ENCODE measurements at places on chromosomes 11 and 22.
A peak's percentile ranks its signal among the peaks of the same experiment; 100 is the strongest.

- DNase-seq = no peak
These were observed 9.9 kb downstream of the RGL4 start for GRCh38 chr22:23700706-23701105.

DNA sequence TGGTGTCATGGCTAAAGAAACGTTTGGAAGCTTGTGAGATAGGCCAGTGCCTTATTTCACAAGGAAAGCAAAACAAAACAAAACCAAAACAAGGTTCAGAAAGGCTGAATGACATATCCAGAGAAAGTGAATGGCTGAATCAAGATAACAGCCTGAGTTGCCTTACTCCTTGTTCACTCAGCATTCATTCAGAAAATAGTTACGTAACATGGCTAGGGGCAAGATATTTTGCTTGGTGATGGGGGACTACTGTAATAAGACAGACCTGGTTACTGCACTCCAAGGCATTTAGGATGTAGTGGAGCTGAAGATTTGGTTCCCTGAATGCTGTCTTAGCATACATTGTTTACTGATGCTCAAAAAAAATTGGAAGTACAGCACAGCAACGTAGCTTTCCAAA is 47.7 kb downstream of the C11orf91 start:
- DNase-seq = no peak

GRCh38 chr11:1668911-1669473 is 28.0 kb upstream of the KRTAP5-6 start:
- no peak for DNase-seq

DNA sequence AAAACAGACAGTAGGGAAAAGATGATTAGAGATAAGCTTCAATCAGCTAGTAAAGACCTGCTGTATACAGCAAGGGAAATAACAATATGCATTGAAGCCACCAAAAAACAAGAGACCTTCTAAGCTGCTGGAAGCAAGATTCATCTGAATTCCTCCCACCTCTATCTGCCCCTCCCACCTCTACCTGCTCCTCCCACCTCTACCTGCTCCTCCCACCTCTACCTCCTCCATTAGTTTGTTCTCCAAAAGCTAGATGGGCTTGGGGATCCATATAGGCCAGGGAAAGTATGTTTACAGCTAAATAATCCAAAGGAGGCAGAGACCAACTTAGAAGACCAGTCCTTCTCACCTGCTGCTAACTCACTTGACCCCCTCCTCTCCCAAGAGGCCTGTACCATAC is 33.2 kb downstream of the PAK1 start:
- no peak for DNase-seq

DNA sequence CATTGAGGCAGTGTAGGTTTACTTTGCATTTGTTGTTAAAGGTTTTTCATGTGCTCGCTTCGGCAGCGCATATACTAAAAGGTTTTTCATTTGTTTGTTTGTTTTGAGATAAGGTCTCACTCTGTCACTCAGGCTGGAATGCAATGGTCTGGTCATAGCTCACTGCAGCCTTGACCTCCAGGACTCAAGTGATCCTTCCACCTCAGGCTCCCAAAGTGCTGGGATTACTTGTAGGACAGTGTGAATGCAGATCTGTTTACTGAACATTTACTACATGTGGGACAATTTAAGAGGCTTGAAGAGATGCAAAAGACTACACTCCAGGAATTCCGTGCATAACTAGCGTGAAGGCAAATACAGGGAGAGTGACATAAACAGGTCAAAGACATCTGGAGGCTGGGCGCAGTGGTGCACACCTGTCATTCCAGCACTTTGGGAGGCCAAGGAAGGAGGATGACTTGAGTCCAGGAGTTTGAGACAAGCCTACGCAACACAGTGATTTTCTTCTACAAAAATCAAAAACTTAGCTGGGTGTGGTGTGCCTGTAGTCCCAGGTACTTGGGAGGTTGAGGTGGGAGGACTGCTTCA is 34.1 kb downstream of the YPEL1 start:
- DNase-seq = no peak

GRCh38 chr11:17157761-17158160 is 50.0 kb downstream of the PIK3C2A start:
- no peak for DNase-seq

DNA sequence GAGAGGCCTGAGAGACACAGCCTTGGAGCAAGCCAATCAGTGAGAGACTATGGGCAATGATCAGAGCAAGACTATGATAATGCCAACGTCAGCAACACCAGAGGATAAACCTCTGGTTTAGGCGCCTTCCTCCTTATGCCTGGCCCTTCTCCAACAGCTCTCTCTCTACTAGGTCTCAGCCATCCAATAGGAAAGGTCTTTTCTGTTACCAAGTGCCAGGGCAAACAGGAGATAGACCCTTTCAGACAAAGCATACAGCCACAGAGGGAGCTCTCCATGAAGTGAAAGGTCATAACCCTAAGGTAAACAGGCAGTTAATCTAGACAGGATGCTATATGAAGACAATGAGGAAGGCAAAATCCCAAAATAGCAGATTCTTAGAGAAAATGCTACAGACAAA is 9.5 kb downstream of the STK33 start:
- DNase-seq = no peak

DNA sequence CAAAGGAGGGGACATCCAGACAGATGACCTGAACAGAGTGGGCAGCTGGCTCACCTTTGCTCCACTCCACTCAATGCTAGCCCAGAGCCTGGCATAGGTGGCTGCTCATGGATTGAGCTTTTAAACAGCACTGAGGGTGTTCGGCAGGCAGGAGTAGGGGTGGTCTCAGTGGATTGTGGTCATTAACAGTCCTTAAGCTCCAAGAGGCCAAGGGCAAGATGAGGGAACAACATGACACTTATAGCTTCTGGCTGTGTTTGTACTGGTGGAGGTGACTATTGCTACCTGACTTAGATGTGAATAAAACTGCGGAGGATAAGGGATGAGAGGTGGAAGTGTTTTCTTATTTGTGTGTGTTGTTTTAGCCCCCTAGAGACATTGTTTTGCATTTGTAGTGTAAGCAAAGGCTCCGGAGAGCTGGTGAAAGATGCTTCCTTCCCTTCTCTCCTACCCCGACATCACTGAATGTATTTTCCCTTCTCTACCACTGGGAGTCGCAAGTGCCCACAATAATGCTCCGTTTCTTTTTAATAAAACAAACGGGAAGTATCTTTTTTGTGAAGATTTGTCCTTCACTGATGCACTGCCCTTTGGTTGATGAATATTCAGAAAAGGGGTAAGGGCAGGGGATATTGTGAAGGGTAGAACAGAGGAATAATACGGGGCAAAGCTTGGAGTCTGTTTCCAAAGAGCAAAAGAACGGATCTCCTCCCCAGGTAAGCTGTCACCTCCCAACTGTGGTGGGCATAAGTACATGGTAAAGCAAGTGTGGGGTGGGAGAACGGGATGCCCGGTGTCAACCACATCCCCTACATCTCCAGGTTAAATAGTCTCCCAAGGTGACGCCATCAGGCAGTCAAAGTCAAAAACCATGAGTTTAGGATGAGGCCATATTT is 27.5 kb upstream of the MTNR1B start:
- peak; percentile 27 for DNase-seq

DNA sequence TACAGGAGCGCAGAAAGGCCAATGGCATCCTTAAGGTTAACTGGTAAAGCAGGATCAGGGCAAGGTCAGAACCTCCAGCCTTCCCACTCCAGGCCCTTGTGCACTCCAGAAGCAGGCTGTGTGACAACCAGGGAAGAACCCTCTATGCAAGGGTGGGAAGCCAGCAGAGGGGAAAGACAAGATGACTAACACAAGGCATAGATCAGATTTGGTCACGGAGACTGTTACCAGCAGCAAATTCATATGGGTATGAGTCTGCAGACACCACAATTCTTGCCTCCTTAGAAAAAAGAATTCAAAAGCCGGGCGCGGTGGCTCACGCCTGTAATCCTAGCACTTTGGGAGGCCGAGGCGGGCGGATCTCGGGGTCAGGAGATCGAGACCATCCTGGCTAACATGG is 39.8 kb upstream of the MTNR1B start:
- DNase-seq = no peak

- no peak for DNase-seq
These were observed 289.1 kb downstream of the ETS1 start for GRCh38 chr11:128298271-128298670.

GRCh38 chr11:113675003-113675561 is 31.0 kb downstream of the TMPRSS5 start:
- DNase-seq = no peak

DNA sequence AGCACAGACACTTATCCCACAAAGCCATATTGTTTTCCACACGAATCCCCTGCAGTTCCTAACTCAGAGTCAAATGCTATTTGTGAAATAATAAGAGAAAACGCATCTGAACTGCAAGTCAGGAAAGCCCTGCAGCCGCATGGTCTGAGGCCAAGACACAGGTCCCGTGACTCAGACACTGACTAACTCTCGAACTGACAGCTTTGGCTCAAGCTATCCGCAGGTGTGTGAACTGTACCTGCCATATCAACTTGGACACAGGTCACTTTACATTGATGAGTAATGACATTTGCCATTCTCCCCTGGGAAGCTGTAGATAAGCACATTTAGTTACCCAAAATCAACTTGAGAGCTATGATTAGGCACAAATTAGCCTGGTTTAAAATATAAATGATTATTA is 34.9 kb upstream of the NFRKB start:
- DNase-seq = no peak

GRCh38 chr11:68308068-68308467 is 4.3 kb upstream of the LRP5 start:
- no peak for DNase-seq

DNA sequence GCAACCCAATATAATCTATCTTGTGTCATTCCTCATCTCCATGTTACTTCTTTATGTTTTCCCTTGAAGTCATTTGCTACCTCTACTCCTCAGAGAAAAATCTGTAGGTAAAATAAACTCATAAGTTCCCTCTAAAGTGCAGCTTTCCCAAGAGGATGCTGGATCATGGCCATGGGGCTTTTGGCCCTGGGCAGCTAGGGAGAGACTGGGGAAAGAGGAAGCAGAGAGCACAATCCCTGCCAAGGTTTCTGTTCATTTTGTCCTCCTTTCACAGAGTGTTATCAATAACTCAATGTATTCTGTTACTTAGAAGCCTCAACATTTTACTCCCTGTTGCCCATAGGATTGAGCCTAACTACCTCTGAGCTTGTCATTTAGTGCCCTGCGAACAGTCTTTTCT is 9.0 kb downstream of the RNF121 start:
- no peak for DNase-seq

- DNase-seq = no peak
These were observed 76.4 kb upstream of the PPARA start for GRCh38 chr22:46073683-46074504.

DNA sequence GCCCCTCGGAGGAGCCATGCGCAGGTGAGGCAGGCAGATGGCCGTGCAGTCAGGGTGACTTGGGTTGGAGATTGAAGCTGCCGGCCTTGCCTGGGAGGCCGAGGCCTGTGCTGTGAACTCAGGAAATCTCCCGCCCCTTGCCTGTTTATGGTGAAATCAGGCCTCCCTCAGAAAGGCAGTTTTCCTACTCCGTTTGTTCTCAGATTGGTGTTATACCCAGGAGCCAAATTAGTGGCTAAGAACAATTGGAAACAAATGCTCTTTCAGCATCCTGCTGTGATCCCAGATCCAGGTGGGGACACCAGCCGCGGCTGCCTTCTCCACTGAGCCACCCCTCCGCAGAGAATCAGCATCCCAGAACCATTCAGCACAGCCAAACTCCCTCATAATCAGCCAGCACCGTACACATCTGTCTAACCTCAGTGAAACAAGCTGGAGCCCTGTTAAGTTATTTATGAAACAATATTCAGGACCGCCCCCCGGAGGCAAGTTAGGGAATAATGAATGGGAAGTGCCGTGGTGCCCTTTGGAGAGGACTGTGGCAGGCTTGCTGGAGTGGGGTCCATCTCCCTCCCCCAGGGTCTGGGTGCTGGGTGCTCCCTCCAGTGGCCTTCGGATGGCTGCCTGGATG is 60.0 kb downstream of the PKNOX2 start:
- peak; percentile 14 for DNase-seq

DNA sequence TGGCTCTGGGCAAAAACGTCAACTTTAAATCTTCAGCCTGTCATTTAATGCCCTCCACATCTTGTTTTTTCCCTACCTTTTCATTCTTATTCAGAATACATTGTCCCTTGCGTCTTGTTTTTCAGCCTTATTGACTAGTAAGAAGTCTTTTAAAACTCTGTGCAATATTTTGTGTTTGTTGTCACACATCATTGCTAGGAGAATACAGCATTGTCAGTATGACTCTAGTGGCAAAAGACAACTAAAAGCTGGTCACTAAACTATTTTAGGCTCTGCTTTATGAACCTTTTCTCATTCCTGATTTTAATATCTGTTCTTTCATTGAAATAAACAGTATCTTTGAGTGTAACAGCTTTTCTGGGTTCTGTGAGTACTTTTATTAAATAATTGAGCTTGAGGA is 447.8 kb upstream of the CCDC179 start:
- DNase-seq = no peak

- no peak for DNase-seq
These were observed 8.1 kb upstream of the DGKZ start for GRCh38 chr11:46338988-46339666.

- peak; percentile 60 for DNase-seq
These were observed 658 bp downstream of the STIP1 start for GRCh38 chr11:64186492-64187165.

GRCh38 chr11:12279672-12280108 is 97.7 kb upstream of the PARVA start:
- no peak for DNase-seq

GRCh38 chr11:124961972-124962609 is 8.1 kb downstream of the CCDC15 start:
- no peak for DNase-seq

DNA sequence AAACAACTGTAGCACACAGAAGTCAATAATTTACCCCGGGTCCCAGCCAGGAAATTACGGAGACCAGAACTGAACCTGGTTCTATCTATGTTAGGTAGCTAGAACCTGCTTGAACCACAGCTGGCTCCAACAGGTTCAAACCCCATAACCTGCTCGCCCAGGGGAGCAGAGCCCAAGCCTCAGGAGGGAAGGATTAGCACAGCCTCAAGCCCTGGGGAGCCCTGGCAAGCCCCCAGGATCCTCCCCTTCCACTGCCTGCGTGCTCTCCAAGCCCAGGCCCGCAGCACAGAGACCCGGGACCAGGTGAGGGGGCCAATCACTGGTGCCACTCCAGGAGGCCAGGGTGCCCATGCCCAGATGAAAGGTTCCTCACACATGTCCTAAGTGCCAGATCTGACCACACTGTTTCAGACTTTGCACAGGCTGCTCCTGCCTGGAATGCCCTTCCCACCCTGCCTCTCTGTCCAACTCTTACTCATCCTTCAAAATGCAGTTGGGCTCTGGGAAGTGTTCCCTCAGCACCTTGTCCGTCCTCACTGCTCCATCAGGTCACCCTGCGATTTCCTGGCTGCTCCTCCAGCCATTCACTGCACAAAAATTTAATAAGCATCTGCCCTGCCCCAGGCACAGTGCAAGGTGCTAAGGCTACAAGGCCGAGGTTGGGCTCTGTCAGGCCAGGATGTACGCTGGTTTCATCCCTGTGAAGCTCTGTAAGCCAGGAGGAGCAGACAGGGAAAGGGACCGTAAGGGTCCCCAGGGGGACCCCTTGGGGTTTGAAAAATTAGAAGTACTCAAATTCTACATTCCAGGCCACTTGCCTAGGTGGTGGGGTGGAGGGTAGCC is 32.2 kb downstream of the ARRB1 start:
- DNase-seq = no peak

- no peak for DNase-seq
These were observed 12.2 kb upstream of the TPP1 start for GRCh38 chr11:6631361-6631890.
